ENCODE measurements at places on chromosomes 3 and 15.
A peak's percentile ranks its signal among the peaks of the same experiment; 100 is the strongest.

GRCh38 chr3:194261581-194262063 is 89.5 kb downstream of the CPN2 start:
- DNase-seq, result no peak

DNA sequence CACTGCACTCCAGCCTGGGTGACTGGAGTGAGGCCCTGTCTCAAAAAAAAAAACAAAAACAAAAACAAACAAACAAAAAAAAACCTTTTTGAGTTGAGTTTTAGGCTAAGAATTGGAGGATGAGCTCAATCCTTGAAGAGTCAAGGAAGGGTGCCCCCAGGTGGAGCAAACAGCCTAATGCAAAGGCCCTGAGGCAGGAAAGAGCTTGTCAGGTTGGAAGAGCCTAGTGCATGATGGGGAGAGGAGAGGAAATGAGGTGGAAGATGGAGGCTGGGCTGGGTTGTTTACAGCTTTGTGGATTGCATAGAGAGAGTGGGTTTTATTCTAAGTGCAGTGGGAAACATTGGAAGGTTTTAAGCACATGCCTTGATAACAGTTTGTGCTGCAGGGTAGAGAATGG is 2.1 kb upstream of the SNX22 start:
- DNase-seq, result no peak

DNA sequence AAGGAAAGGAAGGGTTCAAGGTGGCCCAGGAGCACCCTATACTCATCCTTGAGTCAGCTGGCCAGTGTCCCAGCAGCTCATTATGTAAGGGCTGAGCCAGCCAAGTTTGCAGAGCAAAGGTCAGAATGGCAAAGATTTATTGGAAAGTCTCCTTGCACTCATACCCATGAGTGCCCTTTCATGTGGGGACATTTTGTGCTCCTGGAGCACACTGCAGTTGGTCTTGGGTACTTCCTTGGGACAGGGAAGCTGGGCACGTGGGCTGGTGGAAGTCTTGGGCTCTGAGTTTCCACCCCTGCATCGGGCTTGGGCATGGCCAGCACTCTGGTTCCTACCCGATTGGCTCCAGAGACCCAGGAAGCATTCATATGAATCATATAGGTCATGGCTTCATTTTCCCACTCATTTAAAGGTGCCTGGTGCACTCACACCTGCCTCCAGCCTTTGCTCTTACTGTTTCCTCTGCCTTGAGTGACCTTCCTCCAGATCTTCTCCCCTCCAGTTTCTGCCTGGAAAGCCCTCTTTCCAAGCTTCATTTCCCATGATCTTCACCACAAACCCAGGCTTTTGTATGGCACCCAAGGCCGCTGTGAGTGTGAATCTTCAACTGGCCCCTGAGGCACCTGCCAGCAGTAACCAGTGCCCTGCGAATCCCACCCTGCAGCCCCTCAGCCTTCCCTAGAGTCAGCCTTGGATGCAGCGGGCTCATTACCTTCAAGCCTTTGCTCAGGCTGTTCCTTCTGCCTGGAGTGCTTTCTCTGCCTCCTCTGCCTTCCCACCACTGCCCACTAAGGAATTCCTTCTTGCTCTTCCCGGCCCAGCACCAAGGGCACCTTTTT is 10.5 kb upstream of the PRKCD start:
- DNase-seq, result no peak

DNA sequence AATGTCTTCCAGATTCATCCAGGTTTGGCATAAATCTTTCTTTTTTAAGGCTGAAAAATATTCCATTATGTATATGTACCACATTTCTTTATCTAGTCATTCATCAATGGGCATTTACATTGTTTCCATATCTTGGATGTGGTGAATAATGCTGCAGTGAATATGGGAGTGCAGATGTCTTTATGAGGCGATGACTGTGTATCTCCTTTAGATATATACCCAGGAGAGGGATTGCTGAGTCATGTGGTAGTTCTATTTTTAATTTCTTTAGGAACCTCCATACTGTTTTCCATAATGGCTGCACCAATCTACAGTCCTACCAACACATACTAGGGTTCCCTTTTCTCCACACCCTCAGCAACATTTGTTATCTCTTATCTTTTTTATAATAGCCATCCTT is 96.3 kb downstream of the LRRC28 start:
- DNase-seq, result no peak

DNA sequence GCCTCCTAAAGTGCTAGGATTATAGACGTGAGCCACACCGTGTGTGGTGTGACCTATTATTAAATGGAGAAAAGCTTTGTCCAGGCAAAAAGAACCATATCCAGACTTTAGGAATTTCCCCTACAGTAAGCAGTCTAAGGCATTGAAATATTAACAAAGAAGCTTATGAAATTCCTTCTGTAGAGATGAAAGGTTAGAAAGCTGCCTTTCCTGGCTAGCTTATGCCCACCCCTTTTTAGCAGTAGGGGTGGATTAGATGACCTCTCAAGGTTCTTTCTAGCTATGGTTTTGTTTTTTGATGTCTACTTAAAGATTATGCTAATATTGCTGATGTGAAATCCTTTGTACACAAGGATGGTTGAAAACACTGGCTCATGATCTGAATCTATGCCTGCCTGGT is 13.9 kb downstream of the OXSM start:
- DNase-seq, result no peak

- DNase-seq, result no peak
Observed at GRCh38 chr3:195401943-195402342, 40.9 kb downstream of the ACAP2 start.

GRCh38 chr3:79268422-79268821 is 499.4 kb downstream of the ROBO1 start:
- DNase-seq, result no peak

DNA sequence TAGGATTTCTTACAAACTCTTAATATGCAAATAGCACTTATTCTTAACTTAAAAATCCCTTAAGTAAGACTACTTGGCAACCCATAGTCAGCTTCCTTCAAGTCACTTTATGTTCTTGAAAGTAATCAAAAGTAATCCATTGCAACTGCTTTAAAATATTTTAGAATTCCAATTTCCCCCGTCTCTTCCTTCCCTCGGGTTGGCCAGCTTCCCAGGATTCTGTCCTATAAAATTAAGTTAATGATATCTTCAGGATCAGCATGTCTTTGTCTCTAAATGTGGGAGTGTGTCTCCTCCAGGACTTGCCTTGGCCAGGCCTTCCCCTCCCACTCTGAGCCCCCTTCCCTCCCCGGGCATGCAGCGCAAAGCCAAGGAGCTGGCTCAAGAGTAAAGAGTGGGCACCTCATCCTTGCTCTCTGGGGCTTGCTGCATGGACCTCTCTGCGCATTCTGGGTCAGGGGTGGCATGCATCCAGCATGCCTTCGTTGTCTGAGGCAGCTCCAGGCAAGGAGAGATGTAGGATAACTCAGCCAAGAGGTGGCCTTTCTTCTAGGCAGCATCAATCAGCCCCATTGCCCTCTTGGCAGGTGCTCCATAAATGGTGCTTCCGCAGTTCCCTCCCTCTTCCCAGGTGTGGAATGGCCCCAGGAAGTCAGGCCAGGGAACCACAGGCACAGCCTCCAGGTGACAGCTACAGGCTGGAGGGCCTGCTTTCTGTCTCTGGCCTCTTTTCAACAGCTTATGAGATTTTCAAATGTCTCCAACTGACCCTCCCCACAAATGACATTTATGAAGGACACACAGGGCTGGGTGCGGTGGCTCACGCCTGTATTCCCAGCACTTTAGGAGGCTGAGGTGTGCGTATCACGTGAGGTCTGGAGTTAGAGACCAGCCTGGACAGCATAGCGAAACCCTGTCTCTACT is 108.7 kb upstream of the ALDH1A3 start:
- no peak for DNase-seq

DNA sequence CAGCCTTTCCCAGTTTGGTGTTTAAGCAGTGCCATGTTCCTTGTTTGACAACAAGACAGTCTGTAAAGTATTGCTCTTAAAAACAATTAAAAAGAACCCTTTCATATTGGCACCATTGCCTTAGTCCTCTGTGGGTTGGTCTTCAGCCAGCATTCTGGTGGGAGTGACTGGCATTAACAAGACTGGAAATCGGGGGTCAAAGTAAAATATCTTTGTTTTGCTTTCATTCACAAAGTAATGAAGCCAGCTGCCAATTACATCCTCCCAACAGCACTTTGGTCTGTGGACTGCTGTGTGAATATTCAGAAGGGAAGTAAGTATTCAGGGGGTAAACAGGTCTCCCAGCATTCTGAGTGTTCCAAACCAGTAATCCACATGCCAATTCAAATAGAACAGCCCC is 8.3 kb upstream of the VILL start:
- no peak for DNase-seq

DNA sequence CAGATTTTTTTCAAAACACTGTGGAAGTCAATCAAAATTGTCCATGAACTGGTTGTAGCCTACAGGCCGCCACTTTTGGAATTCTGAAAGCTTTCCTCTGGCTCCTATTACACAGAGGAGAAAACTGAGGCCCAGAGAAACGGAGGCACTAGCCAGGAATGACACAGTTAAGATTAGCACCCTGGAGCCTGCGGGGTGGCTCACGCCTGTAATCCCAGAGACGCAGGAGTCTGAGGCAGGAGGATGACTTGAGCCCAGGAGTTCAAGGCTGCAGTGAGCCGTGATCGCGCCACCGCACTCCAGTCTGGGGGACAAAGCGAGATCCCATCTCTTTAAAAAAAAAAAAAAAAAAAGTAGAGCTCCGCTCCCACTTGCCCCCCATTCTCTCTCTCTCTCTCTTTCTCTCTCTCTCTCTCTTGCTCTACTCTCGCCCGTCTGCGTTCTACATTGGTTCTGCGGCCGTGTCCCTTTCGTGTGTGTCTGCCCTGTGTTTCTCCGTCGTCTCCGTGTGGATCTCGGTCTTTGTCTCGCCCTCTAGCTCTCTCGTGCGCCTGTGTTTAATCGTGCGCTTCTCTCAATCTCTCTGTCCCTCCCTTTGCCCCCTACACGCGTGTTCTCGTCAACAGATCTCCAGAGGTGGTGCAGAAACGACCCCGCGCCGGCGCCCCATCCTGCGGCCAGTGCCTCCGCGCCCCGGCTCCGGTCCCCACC is 512 bp upstream of the TRH start:
- DNase-seq, result no peak

DNA sequence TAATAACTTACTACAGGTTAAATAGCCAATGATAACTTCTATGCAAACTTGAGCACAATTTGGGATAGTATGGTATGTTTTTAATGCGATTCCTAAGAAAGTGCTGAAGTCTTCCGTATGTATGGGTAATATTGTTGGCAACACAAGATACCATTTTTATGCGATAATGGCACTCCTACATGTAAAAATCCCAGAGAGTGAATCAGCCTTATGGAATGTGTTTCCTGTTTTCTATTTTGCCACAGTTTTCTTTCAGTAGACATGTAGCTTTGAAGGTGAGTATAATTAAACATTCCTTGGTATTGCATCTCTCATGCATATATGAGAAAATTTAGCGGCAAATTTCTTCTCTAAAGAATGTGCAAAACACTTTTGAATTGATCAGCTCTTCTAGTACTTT is 396.8 kb upstream of the AZI2 start:
- no peak for DNase-seq

- DNase-seq, result no peak
Observed at GRCh38 chr3:29614954-29615353, 334.1 kb downstream of the RBMS3 start.

DNA sequence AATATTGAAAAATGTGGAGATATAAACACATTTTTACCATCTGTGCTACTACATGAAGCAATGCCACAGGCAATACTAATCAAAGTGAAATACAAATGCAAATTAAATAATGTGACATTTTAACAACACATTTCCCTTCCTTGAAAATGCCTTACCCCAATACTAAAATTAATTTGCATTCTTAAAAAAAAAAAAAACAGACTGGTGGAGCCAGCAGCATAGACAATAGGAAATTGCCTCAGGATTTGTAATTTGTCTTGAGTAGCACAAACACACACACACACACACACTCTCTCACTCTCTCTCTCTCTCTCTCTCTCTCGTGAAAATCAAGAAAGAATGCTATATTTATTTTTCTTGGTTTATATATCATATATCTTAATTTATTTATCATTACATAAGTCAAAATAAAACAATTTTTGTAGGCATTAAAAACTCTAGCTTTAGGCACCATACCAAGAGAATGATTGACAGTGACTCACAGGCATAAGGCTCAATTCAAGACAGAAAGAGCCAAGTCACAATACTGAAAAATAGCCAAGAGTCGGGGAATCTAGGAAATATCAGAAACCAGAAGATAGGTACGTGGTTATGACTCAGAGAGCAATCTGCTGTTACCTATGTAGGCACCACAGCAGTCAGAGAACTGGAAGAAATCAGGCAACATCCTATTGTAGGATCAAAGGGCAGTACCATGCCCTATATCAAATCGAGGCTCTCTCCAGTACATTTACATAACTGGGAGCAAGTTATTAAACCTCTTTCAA is 23.0 kb downstream of the SUCNR1 start:
- DNase-seq, result no peak

GRCh38 chr3:109853077-109853731 is 515.9 kb upstream of the DPPA4 start:
- DNase-seq, result no peak

DNA sequence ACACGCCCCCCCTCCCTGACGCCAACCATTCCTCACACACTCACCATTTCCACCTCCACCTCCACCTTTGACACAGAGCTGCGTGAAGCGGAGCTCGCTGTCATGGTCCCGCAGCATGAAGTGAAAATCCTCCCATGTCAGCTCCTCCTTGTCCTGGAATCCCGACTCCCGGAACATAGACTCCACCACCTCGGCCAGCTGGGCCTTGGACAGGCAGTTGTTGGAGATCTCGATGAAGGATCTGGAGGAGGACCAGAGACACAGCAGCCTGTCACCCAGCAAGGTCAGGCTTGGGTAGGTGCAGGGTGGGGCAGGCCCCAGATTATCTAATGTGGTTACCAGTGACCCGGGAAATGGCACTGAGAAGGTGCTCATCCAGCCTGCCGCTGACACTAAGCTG is 12.2 kb downstream of the DUOX2 start:
- DNase-seq, result no peak

- DNase-seq, result peak; percentile 73
Observed at GRCh38 chr15:89399238-89400115, 64.9 kb upstream of the POLG start.

DNA sequence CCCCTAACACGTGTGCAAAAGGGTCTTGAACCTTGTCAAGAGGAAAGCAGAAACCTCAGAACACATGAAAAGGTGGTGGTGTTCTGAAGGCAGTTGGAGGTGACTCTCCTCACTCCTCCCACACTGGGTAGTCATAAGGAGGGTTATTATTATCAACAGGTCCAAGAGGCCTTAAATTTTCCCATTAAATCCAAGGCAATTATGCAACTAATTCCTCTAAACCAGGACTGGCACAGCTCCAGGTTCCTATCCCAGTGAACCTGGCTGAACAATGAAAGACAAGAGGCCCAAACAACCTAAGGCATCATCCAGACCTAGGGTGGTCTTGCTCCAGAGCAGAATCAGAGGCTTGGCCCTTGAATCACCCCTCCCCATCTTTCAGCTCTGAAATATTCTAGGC is 15.0 kb downstream of the MYLK start:
- DNase-seq, result no peak

GRCh38 chr15:69857686-69858391 is 239.9 kb downstream of the TLE3 start:
- DNase-seq, result no peak

DNA sequence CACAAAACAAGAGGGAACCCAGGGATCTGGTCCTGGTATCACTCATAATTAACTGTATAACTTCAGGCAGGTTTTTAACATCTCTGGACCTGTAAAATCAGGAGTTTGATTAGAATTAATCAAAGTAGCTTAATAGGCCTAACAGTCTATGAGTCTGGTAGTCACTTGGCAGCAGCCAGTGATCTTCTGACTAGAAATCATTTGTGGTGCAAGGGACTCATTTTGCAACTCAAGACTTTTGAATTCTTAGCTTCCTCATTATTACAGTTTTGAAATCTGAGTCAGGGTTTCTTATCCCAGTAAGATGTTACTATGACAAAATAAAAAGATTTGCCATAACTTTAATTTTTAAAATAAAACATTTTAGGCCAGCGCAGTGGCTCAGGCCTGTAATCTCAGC is 70.8 kb downstream of the TMCC1 start:
- no peak for DNase-seq
